Immature natural killer cell (primary cell): ENCODE measurements at places on chromosomes 7 and 10. TPM values are rescaled to one million over a fixed set of nuclear protein-coding genes. Genes with fewer than 3 reads are reported as not detected.

DNA sequence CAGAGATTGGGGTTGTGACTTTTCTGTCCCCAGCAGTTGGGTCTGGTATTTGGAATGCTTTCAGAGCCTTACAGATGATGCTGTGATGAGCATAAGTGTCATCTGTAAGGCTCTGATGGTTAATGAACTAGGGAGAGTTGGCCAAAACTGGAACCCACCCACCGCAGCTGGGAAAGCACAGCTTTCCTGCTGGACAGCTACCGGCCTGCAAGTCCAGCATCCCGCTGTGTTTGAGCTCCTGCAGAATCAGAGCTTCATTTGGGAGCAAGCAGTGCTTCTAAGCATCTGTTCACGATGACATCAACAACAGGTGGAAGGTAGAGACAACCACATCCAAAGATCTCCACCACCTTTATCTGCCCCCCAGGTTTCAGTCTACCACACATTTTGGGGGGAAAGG is 11.7 kb downstream of the UCN3 start:
- no peak for DNase-seq

DNA sequence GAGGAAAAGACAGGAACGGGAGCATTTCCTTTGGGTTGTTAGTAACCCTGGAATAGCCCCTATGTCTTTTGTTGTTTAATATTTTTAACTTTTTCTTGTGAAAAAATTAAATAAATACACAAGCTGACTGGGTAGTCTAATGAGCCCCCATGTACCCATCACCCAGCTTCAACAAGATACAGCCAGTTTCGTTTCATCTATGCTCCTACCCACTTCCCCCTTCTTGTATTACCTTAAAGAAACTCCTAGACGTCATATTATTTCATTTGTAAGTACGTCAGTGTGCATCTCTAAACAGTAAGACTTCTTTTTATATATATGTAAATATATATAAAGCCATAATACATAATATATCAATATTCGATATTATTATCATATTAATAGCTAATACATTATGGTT is 42.8 kb upstream of the NUB1 start:
- DNase-seq = no peak

DNA sequence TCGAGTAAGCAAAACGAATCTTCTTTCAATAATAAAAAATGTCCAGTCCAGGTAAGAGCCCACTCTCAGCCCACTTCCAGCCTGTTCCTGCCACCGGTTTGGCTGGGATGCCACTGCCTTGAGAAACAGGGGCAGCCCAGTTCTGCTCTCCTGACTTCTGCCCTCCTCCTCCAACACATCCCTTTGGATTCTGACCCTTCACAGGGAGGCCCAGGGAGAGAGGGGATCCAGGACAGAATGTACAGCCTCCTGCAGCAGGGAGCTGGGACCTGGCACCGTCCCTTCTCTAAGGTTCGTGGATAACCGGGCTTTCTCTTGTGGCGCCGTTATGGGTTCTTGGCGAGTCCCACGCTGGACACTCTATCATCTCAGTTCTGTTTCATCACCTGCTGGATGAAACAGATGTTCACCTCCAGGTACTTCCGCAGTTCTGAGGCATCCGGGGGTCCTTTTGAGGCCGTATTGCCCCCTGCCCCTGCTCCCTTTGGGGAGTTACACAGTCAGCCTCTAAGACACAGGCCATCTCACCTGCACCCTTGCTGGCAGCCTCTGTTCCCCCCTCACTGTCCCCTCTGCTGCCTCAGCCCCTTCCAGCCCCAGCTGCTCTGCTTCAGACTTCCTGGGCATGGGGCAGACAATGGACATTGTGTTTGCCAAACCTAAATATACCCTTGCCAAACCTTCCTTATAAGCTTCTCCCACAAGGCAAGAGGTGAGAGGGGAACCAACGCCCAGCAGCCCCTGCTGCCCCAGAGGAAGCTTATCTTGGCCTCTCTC is 203.8 kb upstream of the ZMIZ1 start:
- no peak for DNase-seq

Gene ANKRD2
- polyA plus RNA-seq = not detected

Gene GSTO1
- polyA plus RNA-seq = 162 TPM

Gene TMEM229A
- polyA plus RNA-seq = not detected

Gene AKR1C1
- polyA plus RNA-seq = not detected
